Glutamatergic neuron (in vitro differentiated cells): ENCODE measurements at places on chromosomes 1 and 21.

- no peak for DNase-seq
These were observed 74.2 kb upstream of the NGF start for GRCh38 chr1:115412286-115412685.

DNA sequence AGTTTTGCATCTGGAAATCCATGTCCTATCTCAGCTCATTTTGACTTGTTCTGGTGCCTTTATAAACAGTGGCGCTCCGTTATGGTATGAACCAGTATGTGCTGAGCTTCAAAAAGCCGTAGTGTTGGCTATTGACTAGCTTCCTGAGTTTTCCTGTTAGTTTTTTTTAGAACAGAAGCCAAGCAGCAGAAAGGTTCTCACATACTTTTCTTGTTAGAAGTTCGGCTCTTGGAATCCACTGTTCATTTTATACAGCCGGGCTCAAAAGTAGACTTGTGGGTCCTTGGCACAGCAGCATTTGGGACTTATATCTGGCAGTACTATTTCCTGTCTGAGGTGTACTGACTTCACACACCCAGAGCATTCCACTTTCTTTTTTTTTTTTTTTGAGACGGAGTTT lies 63.8 kb downstream of the TBCE start:
- DNase-seq, result no peak

DNA sequence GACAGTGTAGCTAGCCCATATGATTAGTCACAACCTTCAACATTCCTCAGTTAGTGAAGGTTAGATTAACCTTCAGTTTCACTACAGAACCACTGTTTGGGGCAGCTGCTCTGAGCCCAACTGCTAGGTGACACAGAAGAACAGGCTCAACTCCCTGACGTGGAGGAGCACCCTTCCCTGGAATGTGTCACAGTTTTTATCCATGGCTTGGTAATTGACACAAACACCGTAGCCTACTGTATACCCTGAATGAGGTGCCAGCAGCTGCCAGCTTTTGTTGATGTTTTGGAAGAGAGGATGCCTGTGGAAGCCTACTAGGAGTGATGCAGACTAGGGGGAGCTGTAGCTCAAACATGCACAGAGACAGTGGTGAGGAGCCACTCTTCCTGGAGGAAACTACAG lies 56.6 kb upstream of the CR2 start:
- DNase-seq, result no peak

DNA sequence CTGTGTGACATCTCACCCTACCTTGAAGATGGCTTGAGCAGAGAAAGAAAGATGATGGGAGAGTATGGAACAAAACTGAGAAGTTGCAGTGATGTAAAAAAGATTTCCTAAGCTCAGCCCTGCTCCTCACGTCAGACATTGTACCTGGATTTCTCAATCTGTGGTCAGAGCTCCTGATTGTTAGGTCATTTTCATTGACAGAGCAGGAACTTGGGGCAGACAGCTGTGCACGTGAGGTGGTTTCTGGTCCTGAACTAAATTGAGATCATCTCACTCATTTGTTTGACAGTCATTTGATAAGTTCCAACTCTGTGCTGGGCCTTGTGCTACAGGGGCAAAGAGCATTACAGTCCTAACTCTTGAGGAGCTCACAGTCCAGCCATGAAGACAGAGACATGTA lies 10.2 kb downstream of the TRAF3IP3 start:
- DNase-seq, result no peak

- peak; percentile 68 for DNase-seq
These were observed at the start of gene TNFRSF1B for GRCh38 chr1:12166834-12167492. TNFRSF1B (plus strand) TSS chr1:12166991; CDS start chr1:12167092, 101 bp downstream.

GRCh38 chr21:33948096-33948950 lies 32.7 kb upstream of the ATP5PO start:
- DNase-seq, result peak; percentile 67
